HFFc6 (cell line): ENCODE measurements at places on chromosomes 3 and 15. TPM values are rescaled to one million over a fixed set of nuclear protein-coding genes. Genes with fewer than 3 reads are reported as not detected.

DNA sequence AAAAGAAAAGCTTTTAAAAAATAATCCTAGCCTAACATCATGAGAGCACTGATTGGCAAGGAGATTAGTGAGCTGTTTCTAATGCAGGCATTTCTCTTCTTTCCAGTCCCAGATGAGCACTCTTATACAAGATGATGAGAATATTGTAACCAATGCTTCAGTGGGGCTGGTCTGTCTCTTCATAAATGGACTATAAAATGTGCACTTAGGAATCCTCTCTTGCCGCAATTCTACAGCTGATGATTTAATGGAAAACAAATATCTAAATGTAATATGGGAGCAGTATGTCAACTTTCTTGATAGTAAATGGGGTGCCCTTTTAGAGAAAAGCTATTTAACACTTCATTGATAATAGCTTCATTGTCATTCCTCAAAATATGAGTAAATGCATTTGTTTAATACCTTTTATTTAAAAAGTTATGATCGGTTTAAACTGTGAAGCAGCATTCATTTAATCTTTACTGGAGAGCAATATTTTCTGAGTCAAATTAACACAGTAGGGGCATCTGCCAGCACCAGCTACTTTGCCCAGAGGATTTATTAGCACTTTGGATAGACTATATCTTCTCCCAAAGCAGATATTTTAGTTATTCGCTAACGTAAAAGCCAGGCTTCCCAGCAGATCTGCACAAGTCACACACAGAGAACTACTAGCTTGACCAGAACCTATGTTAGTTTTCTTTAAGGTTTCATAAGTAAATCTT is 985.9 kb downstream of the DIPK2A start:
- no peak for DNase-seq

The KLF13 gene
- 16.0 to 23.8 TPM (median 23.0 TPM) in 3 replicates for total RNA-seq

DNA sequence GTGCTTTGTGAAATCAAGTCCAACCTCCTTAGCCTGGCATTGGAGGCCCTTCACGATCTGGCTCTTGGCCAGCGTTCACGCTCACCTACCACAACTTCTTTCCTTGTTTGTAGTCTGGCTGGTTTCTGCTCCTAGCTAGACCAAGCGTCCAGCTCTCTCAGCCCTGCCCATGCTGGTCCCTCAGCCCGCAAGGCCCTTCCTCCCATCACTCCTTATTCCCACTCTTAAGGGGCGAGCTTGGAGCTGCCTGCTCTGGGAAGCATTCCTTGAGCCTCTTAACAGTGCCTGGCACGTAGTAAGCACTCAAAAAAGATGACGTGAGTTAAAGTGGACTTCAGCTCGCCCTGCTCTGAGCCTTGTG is 8.7 kb downstream of the SLC6A6 start:
- DNase-seq, result no peak

The CCR3 gene
- not detected in 3 replicates for total RNA-seq

- DNase-seq, result no peak
Measured at GRCh38 chr15:75923756-75924155, 20.1 kb downstream of the FBXO22 start.

The PLIN1 gene
- total RNA-seq, result not detected in 3 replicates

DNA sequence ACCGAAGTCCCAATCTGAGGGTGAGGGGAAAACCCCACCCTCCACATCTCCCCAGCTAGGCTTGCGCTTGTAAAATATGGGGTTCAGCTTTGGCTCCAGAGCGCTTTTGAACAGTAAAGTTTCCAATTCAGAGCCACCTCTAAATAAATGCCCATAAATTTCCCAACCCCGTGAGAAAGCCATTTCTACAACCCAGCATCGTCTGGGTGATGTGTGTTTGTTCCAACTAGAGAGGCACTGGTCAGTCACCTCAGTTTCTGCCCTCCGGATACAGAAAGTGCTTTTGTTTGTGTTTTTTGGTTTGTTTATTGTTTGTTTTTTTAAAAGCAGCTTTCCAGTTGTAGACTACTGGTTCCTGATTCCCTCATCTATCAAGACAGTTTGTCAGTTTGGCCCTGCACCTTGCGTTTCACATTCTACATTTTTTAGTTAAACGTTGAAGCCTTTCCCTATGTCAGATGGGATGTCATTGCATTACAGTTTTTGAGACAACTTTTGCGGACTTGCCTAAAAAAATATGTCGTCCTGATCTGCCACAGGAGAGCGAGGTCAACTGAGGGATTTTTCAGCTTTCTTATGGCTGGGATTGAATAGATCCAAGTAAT is 15.0 kb upstream of the SOX2 start:
- no peak for DNase-seq

DNA sequence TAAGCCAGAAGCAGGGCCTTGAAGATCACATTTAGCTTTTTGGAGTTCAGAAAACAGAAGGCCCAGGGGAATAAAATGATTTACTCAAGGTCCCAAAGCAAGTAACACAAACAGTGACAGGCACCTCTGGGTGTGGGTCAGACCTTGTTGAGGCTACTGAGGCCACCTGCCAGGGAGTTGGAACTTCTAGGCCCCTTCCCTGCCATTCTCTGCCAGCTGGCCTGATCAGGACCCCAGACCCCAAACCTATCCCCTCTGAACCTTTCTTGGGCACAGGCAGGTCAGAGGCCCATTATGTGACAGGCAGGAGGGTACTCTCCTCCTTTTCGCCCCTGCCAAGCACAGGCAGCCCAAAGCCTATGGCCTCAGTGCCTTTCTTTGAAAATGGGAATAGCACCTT is 49.4 kb upstream of the ATP2B2 start:
- DNase-seq, result no peak

DNA sequence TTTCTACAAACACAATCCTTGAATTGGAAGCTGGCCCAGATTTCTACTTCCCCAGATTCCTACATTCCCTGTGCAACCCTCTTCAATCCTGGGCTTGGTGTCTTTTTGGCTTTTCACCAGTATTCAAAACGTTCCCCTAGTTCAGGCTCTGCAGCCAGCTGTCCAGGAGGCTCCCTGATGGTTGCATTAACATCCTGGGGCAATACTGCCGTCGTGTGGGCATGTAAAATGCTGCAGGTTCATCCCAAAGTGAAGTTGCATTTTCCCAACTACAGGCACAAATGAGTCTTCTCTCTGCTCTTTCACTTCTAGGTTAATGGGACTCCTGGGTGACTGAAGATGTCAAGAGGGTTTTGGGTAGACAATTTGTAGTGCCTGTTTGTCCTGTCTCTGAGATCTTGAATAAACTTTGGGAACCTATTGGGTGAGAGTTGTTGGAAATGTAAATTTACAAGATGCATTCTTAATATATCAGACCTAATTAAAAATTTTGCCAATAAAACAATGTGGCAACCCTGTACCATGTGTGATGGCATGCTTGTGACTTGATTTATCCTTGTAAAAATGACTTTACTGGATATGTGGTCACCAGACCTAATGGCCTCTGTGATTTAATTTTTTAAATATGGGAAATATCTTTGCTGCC is 28.6 kb downstream of the SOX14 start:
- peak; percentile 47 for DNase-seq

The MYLK gene
- 333 to 420 TPM (median 341 TPM) in 3 replicates for total RNA-seq

DNA sequence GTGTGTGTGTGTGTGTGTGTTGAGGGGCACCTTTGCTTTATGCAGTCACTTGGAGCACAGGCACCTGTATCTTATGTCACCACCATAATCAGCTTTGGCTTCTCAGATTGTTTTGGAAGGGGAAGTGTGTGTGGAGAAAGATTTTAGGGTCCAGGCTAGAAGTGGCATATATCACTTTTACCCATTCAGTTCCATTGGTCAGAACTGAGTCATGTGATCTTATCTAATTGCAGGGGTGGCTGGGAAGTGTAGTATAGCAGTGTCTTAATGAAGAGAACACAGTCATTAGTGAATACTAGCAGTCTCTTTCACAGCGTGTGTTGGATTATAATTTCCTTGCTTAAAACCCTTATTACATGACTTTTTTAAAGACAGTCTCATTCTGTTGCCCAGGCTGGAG is 20.6 kb downstream of the NCK1 start:
- DNase-seq, result no peak
